ENCODE measurements at places on chromosomes 4 and X. TPM values are rescaled to one million over a fixed set of nuclear protein-coding genes. Genes with fewer than 3 reads are reported as not detected.

XIAP gene
- total RNA-seq = 23.8 TPM

ADH1A gene
- 0.27 TPM for total RNA-seq

PABPC1L2B gene
- not detected for total RNA-seq

TBX22 gene
- not detected for total RNA-seq

KLHL13 gene
- total RNA-seq = 0.82 TPM

FRAS1 gene
- 1.9 TPM for total RNA-seq

- DNase-seq = peak; percentile 82
Measured at GRCh38 chrX:136028383-136028984, 43.2 kb downstream of the SLC9A6 start.

DNA sequence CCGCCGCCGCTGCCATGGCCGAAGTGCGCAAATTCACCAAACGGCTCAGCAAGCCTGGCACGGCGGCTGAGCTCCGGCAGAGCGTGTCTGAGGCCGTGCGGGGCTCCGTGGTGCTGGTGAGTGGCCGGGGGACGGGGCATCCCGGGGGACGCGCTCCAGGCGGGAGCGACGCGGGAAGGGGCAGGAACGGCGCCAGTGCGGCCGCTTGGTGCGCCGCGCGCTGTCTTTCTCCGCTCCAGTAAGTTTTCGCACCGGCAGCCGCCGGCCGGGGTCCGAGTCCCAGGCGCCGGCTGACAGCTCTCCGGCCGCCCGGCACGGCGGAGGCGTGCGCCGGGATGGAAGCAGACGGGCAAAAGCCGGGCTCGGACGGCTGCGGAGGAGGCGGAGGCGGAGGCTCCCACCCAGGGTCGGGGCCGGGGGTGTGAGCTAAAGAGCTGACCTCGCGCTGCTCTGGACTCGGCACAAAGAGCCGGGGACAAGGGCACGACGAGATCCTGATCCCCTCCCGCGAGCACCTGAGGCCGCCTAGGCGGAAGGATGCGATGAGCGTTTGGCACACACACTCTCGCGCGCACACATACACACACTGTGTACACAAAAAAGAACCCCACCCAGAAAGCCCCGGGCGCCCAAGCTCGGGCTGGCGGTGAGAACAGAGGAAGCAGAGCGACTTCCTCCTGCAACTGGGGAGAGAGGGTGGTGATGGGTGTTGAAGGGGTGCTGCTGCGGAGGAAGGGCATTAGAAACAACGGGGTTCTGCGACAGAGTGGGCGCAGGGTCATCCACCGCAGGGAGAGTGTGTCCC, 545 bp downstream of the DOCK11 start:
- no peak for DNase-seq

DNA sequence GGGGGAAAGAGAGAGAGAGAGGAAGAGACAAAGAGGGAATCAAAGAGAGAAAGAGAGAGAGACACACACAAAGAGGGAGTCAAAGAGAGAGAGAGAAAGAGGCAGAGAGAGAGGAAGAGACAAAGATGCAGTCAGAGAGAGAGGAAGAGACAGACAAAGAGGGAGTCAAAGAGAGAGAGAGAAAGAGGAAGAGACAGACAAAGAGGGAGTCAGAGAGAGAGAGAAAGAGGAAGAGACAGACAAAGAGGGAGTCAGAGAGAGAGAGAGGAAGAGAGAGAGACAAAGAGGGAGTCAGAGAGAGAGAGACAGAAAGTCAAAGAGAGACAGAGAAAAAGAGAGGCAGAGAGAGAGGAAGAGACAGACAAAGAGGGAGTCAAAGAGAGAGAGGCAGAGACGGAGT, 45.5 kb downstream of the MAGEA9 start:
- no peak for DNase-seq

DNA sequence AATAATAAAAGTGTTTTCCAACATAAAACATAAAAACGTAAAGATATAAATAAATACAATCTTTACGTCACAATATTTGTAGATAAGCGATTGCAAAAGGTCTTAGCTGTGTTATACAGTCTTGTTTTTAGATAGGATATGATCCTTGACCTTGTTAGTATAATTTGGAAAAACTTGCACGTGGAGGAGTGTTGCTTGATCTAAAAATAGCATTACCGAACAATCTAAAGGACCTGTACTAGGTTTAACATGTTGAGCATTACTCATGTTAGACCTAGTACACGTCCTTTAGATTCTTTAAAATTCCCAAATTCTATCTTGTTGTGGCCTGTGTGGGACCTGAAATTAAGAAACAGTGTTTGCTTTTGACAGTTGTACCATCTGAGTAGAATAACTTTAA, 1.6 kb downstream of the METAP1 start:
- DNase-seq = no peak

DNA sequence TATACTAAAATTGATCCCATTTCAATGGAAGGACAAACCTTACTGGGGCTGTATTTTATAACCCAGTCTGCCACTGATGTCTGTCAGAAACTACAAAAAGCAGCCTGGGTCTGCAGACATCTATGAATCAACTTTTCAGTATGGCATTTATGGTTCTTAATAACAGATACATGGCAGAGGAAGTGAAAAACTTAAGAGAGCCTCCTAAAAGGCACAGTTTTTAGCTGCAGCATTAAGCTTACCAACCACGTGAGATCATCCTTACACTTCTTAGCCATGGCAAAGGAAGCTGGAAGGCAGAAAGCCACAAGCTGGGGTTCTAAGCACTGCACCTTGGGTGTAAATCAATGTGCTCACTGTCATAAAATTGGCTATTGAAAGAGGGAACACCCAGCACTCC, 16.6 kb upstream of the UGT2B17 start:
- no peak for DNase-seq

DNA sequence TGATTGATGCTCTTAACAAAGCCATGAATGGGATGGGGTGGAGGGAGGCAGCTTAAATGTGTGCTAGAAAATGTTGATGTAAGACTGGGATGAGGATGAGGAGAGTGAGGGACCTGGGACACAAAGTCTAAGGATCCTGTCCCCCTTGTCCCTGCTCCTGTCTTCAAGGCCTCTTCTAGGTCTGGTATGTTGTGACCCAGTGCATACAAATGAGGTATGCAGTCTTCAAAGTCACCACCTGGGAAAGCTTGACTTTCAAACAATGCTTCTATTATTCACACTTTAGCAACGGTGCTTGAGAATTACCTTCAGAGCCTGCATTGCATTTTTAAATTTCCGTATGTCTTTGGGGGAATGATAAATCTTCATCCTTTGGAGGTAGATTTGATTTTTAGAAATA, 88.4 kb upstream of the SLC34A2 start:
- no peak for DNase-seq

DNA sequence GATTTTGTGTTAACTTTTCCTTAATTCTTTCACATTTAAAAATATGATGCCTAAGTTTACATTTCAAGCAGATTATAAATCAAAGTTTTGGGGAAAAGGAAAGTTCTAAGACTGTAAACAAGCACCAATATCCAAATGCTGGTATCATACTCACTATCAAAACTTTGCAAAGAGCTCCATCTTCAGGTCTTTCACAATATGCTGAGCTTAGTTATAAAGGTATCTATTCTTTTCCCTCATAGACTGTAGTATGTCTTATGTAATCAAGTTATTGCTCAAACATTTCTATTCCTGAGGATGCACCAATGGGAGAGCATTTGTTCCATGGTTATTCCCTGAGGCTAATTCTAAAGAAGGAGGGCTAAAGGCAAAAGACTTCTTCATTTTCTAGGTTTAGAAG, 207.9 kb upstream of the FAM241A start:
- DNase-seq = peak; percentile 59

DNA sequence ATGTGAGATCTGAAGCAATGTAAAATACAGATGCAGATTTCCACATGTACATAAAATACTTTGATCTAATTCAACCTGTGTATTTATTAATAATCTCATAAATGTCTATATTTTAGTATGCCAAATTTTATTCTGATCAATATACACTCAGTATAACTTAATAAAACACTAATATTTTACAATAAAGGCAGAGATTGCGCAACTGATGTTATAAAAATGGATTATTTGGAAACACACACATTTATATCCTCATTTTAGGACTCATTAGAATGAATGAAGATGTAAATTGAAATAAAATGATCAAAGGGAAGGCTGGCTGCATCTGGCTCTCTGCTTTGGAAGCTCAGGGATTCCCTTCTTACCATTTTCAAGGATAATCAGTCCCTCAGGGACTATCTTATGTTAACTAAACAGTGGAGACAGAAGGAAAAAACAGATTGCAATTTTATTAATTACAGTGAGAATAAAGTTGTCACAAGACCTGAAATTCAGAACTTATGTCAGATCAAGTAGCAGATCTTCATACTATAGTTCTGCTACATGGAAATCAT, 900.9 kb upstream of the EPHA5 start:
- DNase-seq = no peak

DNA sequence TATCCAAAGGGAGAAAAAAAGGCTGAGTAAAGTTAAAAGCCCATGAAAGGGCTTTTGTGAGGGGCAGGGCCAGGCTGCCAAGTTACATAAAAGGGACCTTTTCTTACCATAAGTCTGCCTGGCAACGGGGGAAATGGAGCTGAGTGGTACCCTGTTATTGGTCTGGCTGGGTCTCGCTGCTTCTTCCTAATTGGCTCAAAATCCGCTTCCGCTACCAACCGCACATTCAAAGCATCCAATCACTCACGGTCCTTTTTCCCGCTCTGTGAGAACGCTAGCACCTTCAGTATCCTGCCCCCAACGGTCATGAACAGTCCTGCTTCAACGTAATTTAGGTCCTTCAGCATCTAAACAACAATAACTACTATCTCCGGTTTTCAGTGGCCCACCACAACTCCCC, 611 bp downstream of the TEX11 start:
- no peak for DNase-seq

GRCh38 chr4:39893693-39894072, 84.0 kb downstream of the PDS5A start:
- no peak for DNase-seq

Measured in fibroblast of the aortic adventitia (primary cell).